ENCODE measurements at places on chromosomes 11 and 22.

DNA sequence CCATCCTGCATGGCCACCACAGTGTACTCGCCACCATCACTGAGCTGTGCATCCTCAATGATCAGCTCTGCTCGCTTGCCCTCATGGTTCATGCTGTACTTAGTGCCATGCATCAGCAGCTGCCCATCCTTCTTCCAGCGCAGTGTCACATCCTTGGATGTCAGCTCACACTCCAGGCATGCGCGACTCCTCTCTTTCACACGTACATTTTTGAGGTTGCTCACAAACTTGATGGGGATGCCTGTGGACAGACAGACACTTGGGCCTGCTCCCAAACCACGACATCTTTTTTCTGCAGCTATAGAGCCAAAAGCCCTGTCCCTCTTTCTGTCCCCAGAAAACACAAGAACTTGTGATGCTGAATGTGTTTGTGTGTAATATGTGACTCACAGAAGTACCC, 10.5 kb downstream of the IGSF22 start:
- no peak for DNase-seq

- no peak for DNase-seq
Observed at GRCh38 chr22:42289671-42290541, 19.5 kb upstream of the TCF20 start.

DNA sequence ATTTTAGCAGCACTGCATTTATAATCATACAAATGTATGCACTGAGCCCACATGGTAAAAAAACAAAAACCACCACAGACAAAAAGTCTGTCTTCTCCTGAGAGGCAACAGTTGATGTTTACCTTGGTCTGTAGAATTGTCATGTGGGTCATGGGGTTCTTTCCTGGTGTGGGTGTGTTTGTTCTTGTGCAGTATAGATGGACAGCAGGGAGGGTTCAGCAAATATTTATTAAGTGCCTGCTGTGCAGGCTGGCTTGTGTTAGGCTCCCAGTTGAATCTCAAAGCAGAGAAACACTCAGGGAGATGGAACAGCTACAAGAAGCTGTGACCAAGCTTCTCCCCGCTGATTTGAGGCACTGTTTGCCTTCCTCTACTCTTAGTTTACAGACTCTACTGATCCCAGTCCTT, 82.2 kb downstream of the PISD start:
- DNase-seq = peak; percentile 91

- DNase-seq = no peak
Observed at GRCh38 chr11:126764231-126764630, 236.3 kb downstream of the KIRREL3 start.

DNA sequence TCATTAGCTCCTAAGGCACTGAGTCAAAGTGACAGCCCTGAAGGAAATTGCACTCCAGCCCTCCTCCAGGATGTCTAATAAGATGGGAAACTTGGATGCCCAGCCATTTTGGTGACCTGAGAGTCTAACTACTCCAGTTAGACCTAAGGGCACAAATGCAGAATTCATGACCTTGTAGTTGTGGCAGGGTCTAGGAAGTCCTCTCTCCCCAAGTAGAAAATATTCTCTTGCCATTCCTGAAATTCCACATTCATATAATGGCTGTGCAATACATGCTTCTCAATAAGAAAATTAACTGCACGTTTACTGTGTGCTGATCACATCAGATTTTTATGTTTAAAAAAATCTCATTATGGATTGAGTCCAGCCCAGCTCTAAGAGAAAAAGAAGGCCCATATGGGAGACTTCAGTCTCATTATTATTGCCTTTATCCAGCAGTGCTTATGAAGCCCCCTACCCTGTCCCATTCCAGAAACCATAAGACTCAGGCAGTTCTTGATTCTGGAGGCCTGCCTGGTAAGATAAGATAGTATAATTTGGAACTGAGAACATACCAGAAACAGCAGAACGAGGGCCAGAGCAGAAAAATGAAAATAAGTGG, 133.7 kb upstream of the LDLRAD3 start:
- DNase-seq = no peak

DNA sequence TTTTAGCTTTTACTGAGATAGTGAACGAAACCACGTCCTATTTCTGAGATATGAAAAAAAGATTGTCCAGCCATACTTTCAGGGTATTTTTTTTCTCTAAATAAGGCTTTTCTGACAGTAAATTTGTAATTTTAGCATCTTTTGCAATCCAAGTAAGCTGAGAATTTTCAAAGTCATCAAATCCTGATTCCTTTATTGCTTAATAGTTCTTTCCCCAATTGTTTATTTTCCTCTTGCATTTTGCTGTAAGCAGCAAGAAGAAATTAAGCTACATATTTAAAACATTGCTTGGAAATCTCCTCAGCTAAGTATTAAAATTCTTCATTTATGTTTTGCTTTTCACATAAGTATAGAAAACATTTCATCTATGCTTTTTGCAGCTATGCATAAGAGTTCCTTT, 493.3 kb upstream of the CCDC179 start:
- DNase-seq = no peak

DNA sequence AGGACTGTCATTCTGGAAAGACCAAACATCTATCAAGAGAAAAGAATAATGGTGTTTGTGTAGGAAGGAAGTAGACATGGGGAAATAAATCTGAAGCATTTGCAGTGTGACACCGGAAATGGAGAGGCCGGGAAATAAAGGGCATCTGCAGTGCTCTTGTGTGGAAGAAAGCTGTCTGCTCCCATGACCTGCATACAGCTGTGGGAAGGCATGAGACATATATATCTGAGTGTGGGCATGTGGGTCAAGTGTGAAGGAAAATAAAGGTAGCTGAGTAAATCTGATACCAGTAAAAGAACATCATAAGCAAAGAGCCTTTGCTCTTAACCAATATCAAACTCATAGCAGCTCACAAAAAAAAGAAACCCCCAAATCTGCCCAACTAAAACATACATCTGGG, 72.1 kb upstream of the OR5AK2 start:
- no peak for DNase-seq

GRCh38 chr11:86383041-86383955, 8.6 kb downstream of the CCDC81 start:
- no peak for DNase-seq

DNA sequence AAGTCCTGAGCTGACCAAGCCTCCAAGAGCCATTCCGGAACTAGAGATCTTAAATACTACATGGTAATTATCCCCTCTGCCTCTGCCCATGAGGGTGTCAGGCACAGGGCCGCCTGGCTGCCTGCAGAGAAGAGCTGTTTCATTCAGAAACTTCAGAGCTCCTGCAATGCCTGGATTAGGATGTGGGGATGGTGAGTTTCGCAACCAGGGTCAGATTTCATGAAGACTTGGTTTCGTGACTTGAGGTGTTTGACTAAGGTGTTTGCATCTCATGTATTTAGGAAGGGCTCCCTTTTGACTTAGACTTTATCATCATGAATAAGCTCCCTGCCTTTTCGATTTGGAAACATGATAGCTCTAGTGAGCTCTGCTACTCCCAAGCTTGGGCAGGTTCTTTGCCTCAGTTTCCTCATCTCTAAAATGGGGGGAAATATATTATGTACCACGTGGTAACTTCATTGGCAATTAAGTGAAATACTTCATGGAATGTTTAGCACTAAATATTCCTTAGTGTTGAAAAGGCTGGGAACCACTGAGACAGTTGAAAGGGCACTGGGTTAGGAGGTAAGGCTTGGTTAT, 9.1 kb downstream of the TIMP3 start:
- DNase-seq = no peak

All from COR-L47 (cell line).